ENCODE measurements at places on chromosomes 12 and 14. TPM values are rescaled to one million over a fixed set of nuclear protein-coding genes. Genes with fewer than 3 reads are reported as not detected.

GRCh38 chr12:97681612-97682504, 219.3 kb downstream of the RMST start:
- peak; percentile 88 for ATAC-seq

- ATAC-seq, result no peak
Measured at GRCh38 chr12:24460506-24460905, 488.4 kb downstream of the BCAT1 start.

- ATAC-seq, result no peak
Measured at GRCh38 chr14:90416720-90417119, 19.9 kb downstream of the CALM1 start.

Gene REP15
- total RNA-seq, result not detected

- peak; percentile 61 for ATAC-seq
Measured at GRCh38 chr14:52241087-52241793, 26.3 kb upstream of the PTGDR start.

Gene MORN3
- 1.4 TPM for total RNA-seq

Gene ZFHX2
- 2.1 TPM for total RNA-seq

- ATAC-seq, result peak; percentile 56
Measured at GRCh38 chr14:55265197-55265596, 6.0 kb upstream of the FBXO34 start.

DNA sequence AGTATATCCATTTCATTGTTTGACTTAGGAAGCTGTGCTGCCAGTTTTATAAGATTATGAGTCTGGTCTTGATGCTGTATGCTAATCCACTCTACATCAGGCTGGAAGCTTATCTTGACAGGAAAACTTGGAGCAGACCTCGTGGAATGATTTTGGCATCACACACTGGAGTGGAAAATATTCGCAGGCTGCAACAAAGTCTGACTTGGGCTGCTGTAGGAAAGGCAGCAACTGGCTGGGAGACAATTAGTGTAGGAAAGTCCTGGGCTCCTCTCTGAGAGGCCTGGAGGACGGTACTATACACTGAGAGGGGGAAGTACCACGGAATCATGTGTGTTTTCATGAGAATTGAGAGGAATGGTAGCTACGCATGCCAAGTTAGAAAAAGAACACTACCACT, 383.7 kb downstream of the ETNK1 start:
- ATAC-seq, result no peak

DNA sequence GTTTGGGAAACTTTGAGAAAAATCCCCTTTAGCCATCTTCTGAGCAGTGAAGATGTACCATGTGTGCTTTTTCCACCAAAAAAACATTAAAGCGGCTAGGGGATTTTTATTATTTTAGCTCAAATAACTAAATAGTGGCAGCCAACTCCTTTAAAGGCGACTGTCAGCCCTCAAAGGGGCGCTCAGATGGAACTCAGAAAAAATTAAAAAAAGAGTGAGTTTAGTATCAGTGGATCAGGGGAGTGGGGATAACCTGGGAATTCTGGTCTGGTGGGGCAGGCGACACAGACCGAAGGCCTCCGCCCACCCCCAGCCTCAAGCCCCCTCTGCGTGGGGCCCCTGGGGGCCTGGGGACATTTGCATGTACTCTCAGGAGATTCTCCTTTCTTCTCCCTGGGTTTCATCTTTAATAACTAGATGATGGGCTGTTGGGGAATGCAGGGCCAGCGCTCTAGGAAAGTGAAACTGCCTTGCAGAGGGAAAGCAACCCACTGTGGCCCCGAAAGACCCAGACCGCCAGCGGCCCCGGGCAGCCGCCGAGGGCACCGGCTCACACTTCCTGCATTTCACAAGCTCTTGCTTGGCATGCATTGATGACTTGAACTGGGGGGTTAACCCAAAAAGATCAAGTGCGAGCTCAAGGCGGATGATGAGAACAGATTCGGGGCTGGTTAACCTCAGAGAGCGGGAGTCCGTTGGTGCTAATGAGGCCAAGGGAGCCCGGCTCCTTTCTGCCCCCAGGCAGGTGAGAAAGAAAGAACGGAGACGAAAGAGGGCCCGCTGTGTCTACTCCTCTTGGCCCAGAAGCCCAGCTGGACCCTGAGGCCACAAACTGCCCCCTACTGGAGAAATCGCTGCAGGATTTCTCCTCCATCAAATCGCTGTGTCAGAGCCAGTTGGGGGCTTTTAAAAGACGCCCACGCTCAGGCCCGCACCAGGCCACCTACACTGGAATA, 7.3 kb upstream of the BATF start:
- peak; percentile 52 for ATAC-seq

Gene HSPB8
- not detected for total RNA-seq

- no peak for ATAC-seq
Measured at GRCh38 chr14:81221579-81222102, 882 bp upstream of the GTF2A1 start.

- no peak for ATAC-seq
Measured at GRCh38 chr12:100797786-100798185, 3.2 kb downstream of the ANO4 start.

- no peak for ATAC-seq
Measured at GRCh38 chr12:130868412-130868811, 3.5 kb upstream of the RAN start.

Gene JPH4
- total RNA-seq, result not detected

DNA sequence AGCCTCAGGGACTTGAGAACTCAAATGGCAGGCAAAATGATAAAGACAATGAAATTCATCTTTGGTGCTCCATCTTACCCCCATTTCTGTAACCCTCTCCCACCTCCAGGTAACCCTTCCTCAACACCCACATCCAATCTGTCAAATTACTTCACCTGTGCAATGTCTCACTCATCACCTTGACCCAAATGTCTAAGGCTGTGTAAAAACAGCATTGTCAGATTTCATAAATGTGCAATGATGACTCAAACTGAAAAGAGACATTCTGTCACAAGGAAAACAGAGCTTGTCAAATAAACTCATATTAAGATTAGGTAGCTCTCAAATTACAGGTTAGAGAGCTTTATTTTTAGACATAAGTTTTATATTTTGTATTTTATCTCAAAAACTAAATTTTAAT, 19.9 kb upstream of the COCH start:
- ATAC-seq, result peak; percentile 56

Gene GNPTAB
- total RNA-seq, result 29.8 TPM

DNA sequence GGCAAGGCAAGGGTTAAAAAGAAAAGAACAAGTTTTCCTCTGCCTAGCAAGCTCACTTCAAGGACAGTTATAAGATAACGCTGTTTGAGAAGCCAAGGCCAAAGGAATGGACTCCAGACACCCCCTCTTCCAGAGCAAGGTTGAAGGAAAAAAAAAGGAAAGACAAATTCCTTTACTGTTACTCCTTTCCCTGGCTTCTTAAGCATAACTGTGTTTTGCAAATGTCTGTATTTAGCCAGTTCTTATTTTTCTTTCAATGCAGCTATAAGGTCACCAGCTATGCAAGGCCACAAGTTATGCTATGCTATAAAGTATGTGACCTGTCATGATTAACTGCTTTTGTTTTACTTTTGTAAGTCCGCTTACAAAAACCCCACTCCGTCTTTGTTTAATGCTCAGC, 26.6 kb downstream of the ZNF410 start:
- ATAC-seq, result no peak

DNA sequence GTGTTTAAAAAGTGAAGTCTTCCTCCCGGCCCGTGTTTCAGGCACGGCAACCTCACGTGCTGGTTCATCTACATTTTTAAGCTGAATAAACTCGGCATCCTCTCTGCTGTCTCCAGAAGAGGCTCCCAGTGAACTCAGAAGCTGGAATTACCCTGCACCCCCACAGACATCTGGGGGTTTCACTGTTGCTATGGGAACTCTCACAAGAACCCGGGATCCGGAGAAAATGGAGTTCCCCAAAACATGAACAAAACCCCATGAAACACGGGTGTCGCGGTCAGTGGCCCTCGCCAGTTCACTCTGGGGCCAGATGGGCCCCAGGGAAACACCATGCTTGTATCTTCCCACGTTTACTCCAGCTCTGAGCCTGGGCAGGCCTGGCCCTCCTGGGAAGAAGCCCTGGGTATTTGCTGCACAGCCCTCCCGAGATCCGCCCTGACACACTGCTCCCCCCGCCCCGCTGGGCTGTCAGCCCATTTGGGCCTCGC, 143.7 kb downstream of the PIWIL1 start:
- ATAC-seq, result no peak

GRCh38 chr12:117119592-117120198, 20.5 kb upstream of the TESC start:
- peak; percentile 60 for ATAC-seq

Gene SERPINA3
- not detected for total RNA-seq

GRCh38 chr12:116734156-116734768, 3.6 kb downstream of the SPRING1 start:
- no peak for ATAC-seq

DNA sequence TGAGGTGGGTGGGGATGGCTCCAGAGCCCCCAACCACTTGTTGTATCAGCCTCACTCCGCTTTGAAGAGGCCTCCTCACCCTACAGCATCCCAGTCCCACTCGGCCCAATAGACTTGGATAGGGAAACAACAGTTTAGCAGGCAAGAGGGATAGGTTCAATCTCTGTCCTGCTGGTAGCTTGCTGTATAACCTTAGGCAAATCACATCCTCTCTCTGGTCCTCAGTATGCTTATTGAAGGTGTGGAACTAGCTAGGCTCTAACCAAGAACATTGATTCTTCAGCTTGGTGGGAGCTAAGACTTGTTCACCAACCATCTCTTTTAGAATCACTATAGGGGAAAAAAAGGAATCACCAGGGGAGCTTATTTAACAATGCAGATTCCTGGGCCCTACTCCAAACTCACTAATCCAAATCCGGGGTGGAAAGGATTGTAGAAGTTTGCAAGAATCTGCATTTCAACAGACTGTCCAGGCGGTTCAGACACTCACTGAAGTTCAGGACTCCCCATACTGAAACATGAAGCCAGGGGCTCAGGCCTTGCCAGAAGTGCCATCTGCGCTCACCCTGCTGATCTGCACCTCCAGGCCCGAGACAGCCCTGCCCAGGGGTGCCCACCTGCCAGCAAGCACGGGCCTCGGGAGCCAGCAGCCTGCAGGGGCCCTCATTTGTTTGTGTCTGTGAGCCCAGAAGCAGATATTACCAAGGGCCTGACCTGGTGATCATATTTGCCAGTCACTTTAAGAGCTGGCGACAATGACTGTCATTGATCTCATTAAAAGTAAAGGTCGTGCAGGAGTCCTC, 113.0 kb downstream of the ADCK1 start:
- ATAC-seq, result no peak

GRCh38 chr12:101838628-101839323, 8.0 kb upstream of the GNPTAB start:
- ATAC-seq, result peak; percentile 19

Gene GPRC5D
- not detected for total RNA-seq

Gene TRAF3
- total RNA-seq, result 61.7 TPM

DNA sequence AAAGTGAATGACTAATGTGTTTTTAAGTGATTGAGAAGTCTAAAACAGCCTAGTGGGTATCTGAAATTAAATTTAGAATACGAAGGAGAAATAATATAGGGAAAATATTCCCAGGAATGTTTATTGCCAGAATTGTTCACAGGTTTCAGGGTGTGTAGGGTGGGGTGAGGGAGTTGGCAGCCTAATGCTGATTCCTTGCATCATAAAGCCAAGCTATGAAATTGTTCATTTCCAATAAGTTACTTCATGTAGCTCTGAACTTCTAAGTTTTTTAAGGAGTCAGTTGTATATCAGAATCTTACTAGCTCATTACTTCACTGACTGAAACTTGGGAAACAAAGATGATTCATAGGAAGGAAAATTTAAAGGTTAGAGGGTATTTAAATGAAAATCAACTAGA, 56.4 kb downstream of the RAB35 start:
- no peak for ATAC-seq

Gene RTRAF
- 190 TPM for total RNA-seq

DNA sequence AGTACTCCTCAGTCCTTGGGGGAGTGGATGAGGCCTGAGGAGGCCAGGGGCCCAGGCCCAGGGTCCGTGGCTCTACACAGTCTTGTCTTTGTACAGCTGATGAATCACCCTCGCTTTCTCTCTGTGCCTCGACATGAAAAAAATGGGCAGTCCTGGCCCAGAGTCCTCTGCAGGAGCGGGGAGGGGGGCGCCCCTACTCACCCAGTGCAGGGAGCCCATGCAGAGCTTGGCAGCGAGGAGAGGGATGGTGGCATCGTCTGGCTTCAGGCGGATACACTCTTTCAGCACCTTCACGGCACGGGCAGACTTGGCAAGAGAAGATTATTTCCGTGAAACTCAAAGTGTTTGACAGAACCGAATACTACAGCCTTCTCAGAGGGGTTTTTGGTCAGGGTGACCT, 159.3 kb downstream of the TTC7B start:
- no peak for ATAC-seq

- no peak for ATAC-seq
Measured at GRCh38 chr12:2138871-2139308, 86.1 kb downstream of the CACNA1C start.

All from activated T-helper 17 cell treated with anti-CD3 and anti-CD28 coated beads, Interleukin-2, amount 50 U/mL, for 72 hours (primary cell).